ENCODE measurements at places on chromosomes 16 and 17.

GRCh38 chr17:49252148-49252695 is 21.6 kb upstream of the PHOSPHO1 start:
- DNase-seq, result no peak

DNA sequence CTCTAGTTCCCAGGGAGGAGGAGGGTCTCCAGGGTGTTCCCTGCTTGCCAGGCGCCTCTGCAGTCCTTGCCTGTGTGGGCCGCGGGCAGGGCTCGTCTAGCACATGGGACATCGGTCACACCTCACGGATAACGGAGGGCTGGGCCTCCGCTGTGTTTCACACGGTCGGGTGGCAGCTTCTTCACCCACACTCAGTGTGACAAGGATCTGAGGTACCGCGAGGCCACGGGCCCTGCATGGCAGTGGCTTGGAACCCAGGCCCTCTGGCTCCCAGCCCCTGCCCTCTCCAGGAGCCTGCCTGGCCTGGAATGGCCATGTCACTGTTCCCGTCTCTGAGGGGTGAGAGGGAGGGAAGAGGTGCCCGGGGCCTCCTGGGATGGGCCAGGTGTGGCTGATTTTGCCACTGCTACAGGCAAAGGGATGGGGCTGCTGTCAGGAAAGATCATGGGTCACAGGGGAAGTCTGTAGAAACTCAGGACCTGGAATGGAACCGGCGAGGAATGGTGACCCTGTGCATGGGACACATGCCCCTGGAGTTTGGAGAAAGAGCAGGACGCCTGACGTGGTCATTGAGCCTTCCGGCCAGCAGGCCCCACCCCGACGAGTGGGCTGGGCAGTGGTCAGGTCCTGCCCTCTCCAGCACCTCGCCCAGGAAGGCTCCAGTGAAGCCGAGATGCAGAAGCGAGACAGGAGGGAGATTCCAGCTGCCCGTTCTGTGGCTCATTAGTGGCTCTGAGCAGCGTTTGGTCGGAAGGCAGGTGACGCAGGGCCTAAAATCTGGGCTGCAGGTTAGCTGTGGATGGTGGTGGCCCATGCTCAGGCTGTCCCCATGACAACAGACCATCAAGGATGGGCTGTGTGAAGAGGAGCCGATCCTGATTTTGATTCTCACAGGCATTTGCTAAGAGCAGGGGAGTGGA is 76.5 kb upstream of the GSE1 start:
- DNase-seq, result no peak

DNA sequence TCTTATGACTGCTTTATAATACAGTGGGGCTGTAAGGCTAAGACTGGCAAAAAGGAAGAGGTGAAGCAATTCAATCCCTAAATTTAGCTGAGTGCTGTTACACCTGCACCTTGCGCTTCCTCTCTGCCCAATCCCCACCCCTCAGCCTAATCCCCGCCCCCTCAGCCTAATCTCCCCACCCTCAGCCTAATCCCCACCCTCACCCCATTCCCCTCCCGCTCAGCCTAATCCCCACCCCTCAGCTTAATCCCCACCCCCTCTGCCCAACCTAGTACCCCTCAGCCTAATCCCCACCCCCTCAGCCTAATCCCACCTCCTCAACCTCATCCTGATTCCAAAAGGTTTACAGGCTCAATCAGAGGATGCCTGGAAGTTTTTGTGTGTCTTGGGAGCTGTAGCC is 155.5 kb downstream of the PMP22 start:
- no peak for DNase-seq

DNA sequence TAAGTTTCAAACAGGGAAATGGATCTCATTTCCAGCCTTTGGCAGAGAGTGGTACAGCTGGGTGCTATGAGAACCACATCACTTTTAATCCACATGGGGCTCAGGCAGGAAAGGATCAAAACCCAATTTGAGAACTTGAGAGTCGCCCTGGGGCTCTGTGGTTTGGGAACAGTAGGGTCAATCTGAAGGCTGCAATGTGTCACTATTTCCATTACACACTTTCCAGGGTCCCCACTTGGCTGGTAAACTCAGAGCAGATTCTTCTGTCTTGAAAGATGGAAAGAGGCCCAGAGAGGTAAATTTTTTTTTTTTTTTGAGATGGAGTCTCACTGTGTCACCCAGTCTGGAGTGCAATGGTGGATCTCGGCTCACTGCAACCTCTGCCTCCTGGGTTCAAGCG is 6.7 kb upstream of the HIGD1B start:
- DNase-seq, result no peak

- DNase-seq, result no peak
Measured at GRCh38 chr16:53966821-53967571, 263.0 kb downstream of the FTO start.

GRCh38 chr17:46873941-46874645 is 22.7 kb downstream of the WNT9B start:
- DNase-seq, result no peak

DNA sequence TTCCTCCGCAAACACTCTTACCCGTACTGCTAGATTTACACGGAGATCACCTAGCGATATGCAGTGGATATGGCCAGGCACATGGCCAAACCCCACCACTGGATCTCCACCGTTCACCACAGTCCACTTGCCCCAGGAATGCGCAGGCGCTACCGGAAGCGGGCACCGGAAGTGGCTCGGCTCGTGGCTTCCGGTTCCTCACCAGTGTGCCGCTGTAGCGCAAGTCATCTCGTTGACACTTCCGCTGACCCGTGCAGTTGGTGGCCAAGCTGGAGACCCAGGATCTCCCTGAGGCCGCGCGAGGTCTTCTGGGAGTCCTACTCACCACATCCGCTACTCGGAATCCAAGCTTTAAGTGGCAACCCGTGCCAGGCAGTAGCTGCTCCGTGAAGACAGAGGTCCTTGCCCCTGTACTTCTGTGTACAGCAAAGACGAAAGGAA is 11.5 kb downstream of the ZNF597 start:
- DNase-seq, result peak; percentile 50

GRCh38 chr16:47493381-47494337 is 32.5 kb downstream of the PHKB start:
- DNase-seq, result no peak

DNA sequence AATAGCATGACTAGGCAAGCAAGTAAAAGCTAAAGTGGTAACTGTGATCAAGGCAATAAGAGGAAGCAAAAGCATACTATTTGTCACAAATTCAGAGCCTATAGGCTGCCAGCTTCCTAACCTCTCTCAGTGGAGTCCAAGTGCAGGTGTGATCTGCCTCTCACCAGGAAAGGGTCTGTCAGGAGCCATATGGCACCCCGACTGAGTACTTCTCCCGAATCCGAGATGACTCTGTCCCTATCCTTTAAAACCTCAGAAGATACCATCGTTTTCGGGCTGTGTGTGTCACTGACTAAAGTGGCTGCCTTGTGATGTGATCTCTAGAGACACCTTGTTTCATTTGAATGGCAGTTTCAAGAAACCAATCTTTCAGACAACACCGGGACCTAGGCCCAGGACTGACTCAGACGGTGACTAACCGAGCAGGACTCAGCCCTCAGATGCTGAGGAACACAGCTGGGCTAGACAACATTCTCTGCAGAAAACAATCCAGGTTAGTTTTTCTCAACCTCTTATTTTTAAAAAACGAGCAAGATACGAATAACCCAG is 63.6 kb downstream of the SMG6 start:
- DNase-seq, result no peak

DNA sequence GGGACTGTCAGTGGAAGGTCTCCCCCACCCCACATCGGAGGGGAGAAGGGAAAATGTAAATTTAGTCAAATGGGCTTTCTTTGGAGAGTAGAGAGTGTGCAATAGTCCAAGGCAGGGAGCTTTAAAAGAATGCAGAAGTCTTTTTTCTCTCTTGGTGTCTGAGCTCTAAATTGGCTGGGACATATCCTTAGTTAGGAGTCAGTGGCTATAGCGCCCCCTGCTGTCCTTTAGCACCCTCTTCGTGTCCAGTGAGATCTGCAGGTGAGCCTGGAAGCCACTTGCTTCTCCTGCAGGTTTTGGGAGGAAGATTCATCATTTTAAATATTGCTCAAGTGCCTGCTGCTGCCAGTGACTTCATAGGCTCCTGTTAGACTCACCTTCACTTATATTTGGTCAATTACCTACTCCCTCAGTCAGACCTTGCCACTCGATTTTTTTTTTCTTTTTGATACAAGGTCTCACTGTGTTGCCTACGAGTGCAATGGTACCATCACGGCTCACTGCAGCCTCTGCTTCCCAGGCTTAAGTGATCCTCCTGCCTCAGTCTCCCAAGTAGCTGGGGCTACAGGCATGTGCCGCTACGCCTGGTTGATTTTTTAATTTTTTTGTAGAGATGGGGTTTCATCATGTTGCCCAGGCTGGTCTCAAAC is 174.8 kb downstream of the PRKCB start:
- peak; percentile 79 for DNase-seq

- DNase-seq, result no peak
Measured at GRCh38 chr16:84369938-84370627, 1.7 kb downstream of the ATP2C2 start.

DNA sequence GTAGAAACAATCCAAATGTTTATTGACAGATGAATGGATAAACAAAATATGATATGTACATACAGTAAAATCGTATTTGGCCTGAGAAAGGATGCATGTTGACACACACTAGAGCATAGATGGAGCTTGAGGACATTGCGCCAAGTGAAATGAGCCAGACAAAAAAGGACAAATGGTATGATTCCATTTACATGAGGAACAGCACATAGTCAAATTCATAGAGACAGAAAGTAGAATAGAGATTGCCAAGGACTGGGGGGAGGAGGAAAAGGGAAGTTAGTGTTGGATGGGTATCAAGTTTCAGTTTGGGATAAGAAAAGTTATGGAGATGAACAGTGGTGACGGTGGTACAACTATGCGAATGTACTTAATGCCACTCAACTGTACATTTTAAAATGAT is 47.9 kb downstream of the COPRS start:
- DNase-seq, result no peak

DNA sequence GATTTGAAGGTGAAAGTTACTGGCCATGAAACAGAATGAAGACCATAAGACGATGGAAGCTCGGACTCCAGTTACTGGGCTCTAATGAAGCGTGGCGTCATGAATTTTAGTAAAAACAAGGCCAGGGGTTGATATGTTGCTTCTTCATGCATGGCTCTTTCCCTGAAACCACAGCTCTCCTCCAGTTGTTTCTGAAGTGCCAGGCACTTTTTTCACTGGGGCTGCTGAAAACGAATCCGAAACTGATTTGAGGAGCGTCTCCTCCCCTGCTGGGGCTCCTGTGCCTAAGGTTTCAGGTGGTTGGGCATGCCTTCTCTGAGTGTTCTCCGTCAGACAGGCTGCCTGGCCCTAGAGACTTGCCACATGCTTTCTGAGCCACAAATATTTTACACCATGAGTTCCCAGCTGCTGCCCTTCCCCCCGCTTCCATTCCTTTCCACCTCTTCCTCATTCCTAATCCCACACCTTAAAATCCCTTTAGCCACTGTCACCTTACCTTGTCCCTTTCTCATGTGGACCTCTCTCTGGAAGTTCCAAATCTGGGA is 3.7 kb upstream of the MYL4 start:
- DNase-seq, result peak; percentile 74

- DNase-seq, result peak; percentile 48
Measured at GRCh38 chr17:76585649-76586593, at the start of gene ST6GALNAC2. TSS of gene ST6GALNAC2 (minus strand) at chr17:76585860. CDS start at chr17:76585808, 52 bp downstream.

DNA sequence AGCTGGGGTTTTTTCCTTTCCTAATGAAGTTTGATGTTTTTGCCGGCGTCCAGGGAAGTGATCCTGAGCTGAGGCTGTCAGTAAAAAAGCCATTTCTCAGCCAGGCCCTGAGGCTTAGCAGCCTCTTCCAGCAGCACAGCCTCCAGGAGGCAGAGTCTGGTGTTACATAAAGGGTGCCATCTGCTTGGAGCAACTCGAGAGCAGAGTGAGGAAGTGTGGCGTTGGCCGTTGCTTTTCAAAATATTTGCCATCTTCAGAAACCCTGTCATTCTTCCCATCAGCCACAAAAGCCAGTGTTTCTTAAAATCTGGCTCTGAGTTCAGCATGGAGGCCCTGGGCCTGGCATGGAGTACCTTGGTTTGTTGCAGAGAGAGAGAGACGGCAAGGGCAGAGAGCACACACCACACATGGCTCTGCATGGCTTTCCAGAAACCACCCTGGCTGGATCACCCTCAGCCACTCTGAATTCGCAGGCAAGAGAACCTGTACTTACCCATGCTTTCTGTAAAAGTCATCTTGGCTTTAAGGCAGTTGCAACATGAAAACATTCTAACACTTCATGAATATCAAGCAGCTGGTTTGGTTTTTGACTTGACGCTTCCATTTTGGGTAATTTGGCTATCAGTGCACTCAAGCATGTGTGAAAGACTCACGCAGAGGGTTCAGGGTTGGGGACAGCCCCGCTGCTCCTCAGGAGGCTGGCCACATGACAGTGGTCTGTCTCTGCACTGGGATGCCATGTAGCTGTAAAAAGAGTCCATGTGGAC is 21.0 kb downstream of the PMM2 start:
- DNase-seq, result no peak

GRCh38 chr16:56672761-56673536 is 3.3 kb downstream of the MT1H start:
- no peak for DNase-seq

DNA sequence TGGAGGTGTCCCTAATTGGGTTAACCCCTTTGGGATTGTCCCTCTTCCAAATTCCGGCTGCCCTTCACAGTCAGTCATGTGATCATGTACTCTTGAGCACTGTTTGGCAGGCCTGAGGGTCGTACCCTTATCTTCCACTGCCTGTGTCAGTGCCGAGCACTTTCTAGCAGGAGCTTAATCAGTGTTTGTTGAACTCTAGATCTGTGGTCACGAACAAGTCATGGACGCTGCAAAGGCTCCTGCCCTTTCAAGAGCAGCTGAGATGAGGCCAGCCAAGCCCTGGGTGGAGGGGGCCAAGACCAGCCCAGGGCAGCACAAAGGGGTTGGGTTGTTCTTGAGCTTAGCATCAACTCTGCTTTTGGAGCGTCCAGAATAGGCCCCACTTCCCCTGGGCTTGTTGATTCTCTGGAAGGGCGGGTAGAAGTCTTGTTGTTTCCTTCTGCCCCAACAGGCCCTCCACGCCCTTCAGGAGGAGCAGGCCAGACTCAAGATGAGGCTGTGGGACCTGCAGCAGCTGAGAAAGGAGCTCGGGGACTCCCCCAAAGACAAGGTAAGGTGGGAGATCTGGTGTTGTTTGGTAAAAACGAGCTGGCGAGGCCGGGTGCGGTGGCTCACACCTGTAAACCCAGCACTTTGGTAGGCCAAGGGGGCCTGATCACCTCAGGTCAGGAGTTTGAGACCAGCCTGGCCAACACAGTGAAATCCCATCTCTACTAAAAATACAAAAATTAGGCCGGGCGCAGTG is 5.3 kb downstream of the IFI35 start:
- no peak for DNase-seq

- DNase-seq, result no peak
Measured at GRCh38 chr17:66829386-66829864, 5.5 kb upstream of the CACNG5 start.
